ENCODE measurements at places on chromosomes 11 and 22.

- DNase-seq: no peak
These were observed 225.2 kb downstream of the BRD1 start for GRCh38 chr22:49602481-49602880.

DNA sequence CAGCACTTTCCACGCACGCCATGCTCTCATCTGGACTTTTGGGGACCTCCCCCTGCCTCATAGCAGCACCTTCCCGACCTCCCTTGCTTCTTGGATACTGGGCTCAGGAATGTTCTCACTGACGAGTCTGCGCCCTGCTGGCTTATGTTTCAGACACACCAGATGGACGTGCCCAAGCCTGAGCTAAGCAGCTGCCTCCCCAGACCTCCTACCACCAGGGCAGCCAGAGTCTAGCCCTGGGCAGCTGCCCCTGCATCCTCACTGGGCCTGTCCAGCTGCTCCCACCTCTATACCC is 13.2 kb upstream of the RGL4 start:
- DNase-seq: no peak

DNA sequence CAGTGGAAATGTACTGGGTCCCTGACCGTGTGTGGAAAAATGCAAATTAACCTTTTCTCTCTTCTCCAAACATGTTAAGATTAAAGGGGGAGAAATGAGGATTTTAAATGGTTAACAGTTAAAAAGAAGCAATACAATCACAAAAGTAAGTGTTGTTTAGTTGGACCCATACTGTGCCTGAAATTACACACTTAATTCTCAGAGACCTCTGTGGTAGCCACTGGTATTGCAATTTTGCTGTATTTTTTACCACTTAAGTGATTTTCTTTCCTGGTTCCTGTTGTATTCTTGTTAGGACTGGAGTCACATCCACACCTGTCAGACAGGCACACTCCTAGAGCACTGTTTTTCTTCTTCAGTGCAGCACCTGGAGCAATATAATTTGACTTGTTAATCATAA is 179.6 kb upstream of the PDGFD start:
- no peak for DNase-seq

DNA sequence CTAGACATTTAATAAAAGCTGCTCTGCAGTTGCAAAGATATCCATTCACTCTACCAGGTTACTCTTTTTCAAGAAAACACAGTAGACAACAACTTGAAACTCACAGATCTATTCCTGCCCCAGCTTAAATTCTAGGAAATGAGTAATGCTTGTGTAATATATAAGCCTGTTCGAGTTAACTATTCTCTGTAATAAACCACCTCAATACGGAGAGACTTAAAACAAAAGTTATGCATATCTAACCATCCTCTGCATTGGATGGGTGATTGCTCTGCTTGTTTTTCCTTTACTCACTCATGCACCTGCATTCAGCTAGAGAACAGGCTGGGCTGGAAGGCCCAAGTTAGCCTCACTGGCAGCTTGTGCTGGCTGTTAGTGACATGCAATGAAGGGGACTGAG is 13.3 kb downstream of the LRRC4C start:
- DNase-seq: no peak

- DNase-seq: peak; percentile 21
These were observed 3.0 kb downstream of the NCR3LG1 start for GRCh38 chr11:17354601-17354991.

GRCh38 chr11:10208131-10208575 is 85.9 kb downstream of the SBF2 start:
- no peak for DNase-seq

DNA sequence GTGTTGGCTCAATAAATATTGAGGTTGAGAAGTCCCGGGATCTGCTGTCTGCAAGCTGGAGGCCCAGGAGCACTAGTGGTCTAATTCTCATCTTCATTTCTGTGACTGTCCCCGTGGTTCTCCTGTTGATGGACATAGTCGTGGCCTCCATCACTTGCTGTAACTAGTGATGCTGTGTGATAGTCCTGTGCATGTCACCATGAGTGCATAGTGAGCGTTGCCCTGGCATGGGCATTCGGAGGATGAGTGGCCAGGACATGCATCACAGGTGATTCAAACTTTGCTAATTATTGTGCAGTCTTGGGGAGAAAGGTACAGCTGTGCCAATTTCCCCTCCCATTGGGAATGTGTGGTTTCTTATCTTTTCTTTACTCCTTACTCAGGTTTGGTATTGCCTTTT is 902.2 kb downstream of the BRD1 start:
- no peak for DNase-seq

- DNase-seq: no peak
These were observed 607.9 kb downstream of the BUD13 start for GRCh38 chr11:116164843-116165242.

DNA sequence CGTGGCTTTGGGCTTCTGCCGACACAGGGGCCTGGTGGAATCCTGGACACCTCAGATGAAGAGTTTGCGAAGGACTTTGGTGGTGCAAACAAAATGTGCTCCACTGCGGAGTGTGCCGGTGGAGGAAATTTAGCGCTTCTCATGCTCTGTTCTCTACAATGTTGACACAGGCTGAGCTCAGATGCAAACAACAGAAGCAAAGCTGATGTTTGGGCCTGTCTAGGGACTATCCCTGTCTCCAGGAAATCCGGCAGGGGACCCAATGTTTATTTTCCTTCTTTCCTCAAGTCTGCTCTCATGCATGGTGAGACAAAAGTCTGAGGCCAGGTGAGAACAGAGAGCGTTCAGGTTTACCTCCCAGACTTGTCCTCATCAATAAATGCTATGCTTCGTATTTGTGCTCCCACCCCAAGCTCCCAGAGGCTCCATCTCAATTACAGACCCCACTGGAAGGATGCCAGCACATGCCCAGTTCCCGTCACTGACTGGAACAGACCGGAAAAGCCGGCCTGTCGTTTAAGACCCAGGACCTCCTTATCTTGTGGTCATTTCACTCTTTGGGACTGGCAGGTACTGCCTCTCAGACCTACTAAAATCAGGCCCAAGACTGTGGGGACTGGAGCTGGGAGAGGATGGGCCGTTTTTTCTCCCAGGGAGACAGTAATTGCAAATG is 105.7 kb upstream of the B3GAT1 start:
- no peak for DNase-seq

- no peak for DNase-seq
These were observed 62.5 kb upstream of the PPARA start for GRCh38 chr22:46087816-46088277.

- no peak for DNase-seq
These were observed 112.1 kb upstream of the DRD2 start for GRCh38 chr11:113587308-113587739.

DNA sequence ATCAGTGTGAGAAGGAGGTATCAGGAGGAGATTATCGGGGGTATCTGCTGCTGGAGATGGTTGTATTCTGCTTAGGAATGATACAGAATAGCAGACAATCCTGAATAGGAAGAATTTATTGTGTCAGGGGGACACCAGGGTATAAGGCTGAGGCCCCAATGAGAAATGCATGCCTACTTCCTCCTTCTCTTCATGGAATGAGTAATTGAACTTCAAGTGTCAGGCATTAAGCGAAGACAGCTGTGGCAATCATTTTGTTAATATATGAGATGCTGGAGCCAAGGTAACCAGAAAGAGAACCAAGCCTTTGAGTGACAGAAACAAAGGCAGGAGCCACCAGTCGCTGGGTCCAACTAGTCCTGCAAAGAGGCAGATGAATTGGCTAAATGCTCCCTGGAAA is 49.1 kb downstream of the KIRREL3 start:
- DNase-seq: no peak

GRCh38 chr11:57320719-57321387 is 3.9 kb downstream of the TNKS1BP1 start:
- no peak for DNase-seq

DNA sequence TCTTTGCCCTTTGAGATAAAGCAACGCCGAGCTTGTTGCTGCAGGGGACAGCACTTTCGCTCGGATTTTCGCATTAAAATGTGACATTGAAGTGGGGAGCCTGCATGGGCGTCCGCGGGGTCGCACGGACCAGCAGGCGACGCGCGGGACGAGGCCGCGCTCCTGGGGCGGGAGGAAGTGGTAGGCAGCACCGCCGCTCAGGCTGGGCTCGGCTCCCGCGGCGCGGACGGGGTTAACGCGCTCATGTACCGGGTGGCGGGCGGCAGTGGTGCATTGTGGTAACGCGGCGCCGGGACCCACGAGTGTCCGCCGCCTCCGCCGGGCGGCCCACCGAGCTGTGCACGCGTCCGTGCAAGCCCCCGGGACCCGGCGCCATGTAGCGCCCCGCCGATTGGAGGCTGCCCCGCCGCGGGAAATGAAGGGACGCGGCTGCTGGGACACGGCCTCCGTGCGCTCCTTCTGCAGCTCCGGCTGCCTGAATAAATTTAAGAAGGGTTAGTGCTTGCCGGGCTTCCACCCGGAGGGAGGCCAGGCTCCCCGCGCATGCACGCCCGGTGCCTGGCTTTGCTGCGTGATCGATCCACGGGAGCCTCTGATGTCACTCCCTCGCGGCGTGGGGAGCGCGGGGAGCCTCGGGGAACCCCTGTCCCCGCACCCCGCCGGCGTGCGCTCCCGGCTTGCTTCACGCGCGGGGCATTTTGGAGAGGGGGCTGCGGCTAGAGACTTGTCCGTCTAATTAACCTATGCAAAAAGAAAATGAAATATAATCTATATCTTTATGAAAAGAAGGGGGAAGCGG is 127.7 kb downstream of the OSBP2 start:
- no peak for DNase-seq

DNA sequence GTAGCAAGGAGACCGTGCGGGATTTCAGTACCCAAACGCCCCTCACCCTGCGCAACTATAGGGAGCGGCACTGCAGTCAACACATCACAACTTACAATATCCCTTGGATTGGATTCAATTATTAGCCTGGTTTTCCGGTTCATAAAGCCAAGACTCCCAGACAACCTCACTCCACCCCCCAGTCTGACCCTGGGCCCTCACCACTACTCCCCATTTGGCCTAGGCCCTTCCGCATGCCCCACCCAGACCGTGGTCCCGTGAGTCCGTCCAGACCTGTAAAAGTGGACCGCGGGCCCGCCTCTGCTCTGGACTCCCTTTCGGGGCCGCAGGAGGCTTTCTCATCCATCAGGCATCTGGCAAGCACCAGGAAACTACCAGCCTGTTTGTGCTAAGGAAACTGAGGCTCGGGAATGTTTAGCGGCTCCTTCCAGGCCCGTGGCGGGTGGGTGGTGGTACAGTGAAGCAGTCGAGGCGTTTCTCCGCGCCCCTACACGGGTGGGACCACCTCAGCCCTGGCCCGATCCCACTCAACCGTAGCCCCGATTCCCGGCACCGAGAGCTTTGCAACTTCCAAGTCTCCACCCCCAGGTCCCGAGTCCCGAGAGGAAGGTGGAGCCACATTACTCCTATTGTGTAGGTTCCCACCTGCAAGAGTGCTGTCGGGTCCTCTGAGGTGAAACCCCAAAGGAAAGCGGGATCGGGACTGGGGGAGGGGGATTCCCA is 679 bp upstream of the DPP3 start:
- no peak for DNase-seq

DNA sequence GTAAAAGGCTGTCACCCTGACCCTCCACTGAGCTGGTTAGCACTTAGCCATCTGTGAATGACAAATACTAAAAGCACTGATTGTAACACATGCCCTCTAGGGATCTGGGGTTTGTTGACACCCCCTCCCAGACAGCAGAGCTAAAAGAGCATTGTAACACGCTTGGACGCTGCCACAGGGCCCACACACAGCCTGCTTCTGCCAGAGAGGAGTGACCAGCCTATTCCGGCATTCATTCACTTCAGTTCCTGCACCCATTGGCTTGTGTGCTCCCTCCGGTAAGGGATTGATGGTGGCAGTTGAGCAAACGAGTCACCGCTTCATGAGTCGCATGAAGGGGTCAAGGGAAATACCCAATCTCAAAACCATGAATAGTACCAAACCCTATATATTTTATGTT is 15.8 kb downstream of the OR10D3 start:
- no peak for DNase-seq

GRCh38 chr11:19458231-19458630 is 217.5 kb upstream of the E2F8 start:
- no peak for DNase-seq

DNA sequence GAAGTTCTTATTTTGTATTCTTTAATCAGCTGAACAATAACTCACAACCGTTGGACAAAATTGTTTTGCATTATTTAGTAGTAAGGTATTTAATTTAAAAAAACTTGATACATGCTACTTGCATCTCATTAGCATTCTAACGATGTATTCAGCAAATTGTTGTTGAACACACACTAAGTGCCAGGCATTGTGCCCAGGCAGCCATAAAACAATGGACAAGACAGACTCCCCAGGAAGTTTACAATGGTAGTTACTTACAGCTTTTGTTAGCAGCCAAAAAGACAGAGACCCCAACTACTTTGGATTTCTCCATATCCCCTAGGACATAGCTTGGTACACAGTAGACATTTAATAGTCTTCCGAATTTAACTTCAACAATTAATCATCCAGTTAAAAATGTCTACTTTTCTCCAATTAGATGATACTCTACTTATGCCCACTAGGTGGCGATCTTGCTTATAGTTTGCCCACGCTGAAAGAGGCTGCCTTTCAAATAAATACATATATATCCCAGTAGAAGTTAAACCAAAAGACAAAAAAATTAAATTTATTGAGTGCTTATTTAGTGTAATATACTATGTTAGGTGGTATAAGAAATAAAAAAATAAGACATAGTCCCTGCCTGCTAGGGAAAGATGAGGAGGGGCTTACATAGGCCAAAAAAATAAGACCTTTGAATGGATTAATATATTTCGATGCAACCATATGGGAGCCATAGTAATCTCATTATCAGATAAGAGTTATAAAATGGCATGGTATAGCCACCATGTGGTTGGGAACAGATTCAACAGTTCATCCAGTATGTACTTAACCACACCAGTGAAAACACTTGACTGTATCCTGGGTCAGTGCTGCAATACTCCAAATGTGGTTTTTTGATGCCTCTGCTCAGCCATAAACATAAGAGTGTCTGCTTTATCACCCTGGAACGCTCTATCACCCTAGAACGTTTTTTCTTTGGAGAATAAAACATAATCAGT is 2.0 kb upstream of the FJX1 start:
- DNase-seq: no peak

DNA sequence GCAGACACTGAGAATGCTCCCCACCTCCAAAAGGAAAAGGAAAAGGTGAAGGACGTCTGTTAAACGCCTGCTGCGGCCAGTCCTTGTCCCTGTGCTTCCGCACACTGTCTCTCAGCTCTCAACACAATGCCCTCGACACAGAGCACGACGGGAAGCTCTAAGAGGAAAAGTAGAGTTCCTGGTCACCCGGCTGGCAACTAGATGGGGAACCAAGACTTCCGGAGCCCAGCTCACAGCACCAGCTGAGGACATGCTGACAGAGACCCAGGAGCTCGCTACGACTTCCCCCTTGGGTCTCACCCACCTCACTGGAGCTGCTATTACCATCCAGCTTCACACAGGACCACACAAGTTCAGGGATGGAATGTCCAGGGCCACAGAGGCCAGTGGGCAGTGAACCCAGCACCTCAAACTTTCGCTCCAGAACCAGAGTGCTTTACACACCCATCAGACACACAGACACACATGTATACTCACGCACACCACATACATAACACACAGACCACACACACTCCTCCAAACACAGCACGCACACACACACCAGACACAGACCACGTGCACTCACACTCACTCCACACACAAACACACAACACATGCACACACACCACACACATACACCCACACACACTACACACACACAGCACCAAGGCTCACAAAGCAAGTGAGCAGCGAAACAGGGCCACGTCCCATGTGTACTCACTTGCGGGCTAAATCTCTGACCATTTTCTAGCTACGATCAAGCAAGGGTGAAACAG is 9.6 kb downstream of the SULT4A1 start:
- no peak for DNase-seq

Measured in activated CD4-positive, CD25-positive, alpha-beta regulatory T cell (primary cell).